ENCODE measurements at places on chromosomes 1 and 21.

GRCh38 chr21:33255404-33255803 lies 10.8 kb upstream of the IL10RB start:
- no peak for DNase-seq

DNA sequence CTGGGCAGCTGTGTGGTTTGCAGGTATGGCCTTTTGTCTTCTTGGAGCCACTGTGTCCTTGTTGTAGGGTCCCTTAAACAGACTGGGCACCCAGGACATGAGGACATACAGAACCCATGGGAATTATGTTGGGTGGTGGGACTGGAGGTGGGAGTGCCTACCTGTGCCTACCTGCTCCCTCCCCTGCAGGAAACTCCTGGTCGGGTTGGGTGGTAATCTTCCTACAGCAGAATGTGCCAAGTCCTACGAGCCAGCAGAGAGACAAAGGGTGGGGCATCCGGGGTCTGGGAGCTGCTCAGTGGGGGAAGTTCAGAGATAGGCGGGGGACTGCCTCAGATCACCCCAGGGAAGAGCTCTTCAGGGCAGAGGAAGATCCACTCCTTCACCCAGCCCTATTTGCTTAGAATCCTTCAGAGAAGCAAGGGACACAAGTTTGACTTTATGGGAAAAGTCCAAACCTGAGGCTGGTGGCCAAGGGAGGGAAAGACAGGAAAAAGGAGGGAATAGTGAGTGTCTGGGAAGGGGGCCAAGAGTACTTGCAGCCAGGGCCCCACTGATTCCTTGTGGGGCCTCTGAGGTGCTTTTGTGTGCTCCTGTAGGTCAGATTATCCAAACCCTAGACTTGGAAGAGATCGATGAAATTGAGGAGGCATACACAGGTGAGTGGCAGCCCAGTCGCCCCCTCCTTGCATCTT lies 58.3 kb downstream of the KIF21B start:
- DNase-seq = no peak

- no peak for DNase-seq
These were observed 18.6 kb upstream of the BMP8A start for GRCh38 chr1:39472826-39473225.

GRCh38 chr21:44578371-44579055 lies 1.9 kb downstream of the KRTAP10-5 start:
- DNase-seq = no peak
